ENCODE measurements at places on chromosomes 7 and 10.

- no peak for DNase-seq
These were observed 53.9 kb downstream of the MINDY4 start for GRCh38 chr7:30824821-30825720.

DNA sequence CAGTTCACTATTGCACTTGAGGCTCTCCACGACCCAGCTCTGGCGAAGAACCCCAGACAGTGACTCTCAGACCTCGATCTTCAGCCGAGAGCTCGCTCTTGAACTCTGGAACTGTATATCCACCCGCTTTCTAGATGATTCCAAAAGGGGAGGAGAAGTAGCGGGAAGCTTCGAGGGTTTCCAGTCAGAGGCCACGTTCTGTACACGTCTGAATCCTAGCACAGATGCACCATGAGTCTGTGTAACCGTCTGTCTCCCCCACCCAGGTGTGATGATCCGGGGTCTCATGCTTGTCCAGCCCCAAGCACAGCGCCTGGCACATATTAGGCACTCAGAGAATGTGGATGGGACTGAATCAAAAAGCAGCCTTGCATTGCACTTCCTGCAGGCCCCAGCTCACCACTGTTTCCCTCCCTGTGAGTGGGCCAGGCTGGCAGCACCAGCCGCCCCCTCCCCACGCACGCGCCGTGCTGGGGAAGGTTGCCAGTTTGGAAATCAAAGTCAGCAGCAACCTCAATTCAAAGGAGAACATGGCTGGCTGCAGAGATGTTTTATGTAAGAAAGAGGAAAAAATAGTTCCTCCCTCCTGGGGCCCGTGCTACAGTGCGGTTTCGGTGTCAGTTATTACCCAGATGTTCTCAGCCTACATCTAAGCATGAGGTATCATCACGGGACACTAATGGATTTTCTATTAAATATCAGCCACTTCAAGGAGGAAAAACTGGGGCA is 5.7 kb downstream of the GRID2IP start:
- no peak for DNase-seq

DNA sequence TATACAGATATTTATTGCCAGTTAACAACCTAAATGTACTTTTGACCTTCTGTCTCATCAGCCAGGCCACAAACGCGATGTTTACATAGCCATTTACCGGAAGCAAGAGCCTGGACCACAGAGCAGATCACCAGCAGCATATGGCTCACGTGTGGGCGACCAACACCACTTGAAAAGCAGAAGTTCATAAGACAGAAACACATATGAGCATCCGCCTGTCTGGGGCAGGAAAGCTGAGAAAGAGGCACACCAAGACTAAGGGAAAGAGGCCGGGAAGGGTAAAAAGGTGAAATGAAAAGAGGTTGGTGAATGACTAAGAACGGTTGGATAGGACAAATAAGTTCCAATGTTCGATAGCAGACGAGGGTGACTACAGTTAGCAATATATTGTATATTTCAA is 1.3 kb downstream of the ABCB1 start:
- DNase-seq, result no peak

DNA sequence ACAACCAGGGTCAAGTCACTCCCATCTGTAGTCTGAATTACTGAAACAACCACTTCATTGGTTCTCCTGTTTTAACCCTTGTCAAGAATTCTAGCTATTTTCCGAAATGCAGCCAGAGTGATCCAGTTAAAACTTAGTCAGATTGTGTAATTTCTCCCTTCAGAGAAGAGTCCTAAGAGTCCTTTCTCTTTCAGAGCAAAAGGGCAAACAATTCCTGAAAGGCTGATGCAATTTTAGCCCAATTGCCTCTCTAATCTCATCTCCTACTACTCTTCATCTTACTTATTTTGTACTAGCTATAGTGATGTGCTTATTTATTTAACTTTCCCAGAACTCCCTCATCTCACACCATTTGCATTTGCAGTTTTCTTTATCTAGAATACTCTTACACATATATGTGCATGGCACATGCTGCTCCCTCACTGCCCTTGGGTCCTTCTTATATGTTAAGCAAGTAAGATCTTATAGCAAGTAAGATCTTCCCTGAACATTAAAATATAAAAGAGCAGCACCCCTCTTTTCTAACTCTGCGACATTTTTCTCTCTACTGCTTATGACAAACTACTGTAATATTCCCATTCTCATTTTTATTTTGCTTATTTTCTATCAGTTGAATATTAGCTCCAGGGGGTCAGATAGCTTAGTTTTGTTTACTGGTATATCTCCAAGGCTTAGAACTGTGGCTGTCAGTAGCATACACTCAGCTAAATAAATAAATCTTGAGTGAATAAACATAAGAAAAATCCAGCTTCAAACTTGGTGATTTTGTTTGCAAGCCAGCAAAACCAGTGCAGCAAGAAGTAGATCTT is 44.6 kb downstream of the HGF start:
- peak; percentile 63 for DNase-seq

GRCh38 chr7:3732395-3733005 is 431.4 kb downstream of the SDK1 start:
- DNase-seq, result no peak

GRCh38 chr7:114081606-114082425 is 163.0 kb upstream of the PPP1R3A start:
- DNase-seq, result peak; percentile 79

- DNase-seq, result peak; percentile 95
These were observed 4.1 kb downstream of the ACBD7 start for GRCh38 chr10:15084502-15084922.

- DNase-seq, result peak; percentile 87
These were observed at the start of gene REPIN1 for GRCh38 chr7:150368096-150368883. TSS of gene REPIN1 (plus strand) at chr7:150368822. CDS start at chr7:150369712, 890 bp downstream.

- DNase-seq, result no peak
These were observed 400.5 kb downstream of the PTPRN2 start for GRCh38 chr7:158186864-158187693.

GRCh38 chr10:69874449-69874848 is 72.7 kb downstream of the COL13A1 start:
- peak; percentile 25 for DNase-seq

GRCh38 chr10:77081481-77081891 is 556.1 kb downstream of the KCNMA1 start:
- DNase-seq, result no peak

- no peak for DNase-seq
These were observed 128.1 kb upstream of the SP4 start for GRCh38 chr7:21299766-21300165.

DNA sequence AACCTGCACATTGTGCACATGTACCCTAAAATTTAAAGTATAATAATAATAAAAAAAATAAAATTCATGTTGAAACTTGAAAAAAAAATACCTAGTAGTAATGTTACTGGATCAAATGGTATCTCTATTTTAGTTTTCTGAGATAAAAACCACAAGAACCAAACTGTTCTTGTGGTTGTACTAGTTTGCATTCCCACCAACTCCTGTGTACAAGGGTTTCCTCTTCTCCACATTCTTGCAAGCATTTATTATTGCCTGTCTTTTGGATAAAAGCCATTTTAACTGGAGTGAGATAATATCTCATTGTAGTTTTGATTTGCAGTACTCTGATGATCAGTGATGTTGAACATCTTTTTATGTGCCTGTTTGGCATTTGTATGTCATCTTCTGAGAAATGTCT is 177.7 kb downstream of the KIF20B start:
- no peak for DNase-seq

DNA sequence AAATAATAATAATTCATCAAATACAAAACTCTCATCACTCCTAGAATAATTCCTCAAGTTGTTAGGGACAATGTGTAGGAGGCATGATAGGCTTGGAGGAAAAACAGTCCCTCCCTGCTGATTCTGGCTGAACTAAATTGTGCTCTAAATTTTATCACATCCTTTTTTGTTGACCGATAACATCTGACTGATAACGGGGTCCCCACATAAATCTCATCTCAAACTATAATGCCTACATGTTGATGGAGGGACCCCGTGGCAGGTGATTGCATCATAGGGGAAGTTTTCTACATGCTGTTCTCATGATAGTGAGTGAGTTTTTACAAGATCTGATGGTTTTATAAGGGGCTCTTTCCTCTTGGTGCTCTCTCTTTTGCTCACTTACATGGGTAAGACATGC is 1043.5 kb upstream of the SORCS1 start:
- DNase-seq, result no peak

DNA sequence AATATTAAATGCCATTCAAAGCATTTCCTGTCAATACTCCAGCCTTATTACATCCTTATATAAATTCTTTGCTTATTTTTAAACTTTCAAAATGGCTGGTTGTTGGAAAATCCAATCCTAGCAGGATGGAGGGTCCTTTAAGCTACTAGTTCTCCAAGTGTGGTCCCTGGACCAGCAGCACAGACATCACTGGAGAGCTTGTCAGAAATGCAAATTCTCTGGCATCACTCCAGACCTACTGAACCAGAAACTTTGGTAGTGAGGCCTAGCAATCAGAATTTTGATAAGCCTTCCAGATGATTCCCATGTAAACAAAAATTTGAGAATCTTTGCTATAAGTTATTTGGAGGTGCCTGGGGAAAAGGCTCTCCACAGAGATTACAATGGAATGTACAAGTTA is 43.8 kb downstream of the CALCR start:
- no peak for DNase-seq

DNA sequence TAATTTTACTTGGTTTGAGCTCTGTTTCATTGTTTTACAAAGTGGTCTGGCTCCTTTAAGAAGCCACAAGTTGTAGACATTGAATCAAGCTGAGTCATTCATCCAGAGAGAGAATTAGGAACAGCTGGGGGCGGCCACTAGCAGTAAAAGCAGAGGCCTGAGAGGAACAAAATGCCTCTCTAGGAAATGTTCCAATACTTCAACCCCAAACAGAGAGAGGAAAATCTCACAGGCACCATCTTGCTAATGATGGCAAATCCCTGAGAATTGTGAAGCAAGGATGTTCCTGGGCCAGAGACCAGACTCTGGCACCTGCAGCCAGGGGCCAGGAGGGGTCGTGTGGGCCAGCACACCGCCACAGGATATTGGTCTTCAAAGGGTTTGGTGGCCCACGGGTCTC is 26.5 kb upstream of the TRIL start:
- DNase-seq, result peak; percentile 93

GRCh38 chr7:104112623-104113022 is 95.2 kb downstream of the ORC5 start:
- DNase-seq, result no peak

- DNase-seq, result no peak
These were observed 1680.3 kb downstream of the REEP3 start for GRCh38 chr10:65201491-65201890.

- DNase-seq, result no peak
These were observed 98.1 kb downstream of the GPR37 start for GRCh38 chr7:124667312-124668153.

DNA sequence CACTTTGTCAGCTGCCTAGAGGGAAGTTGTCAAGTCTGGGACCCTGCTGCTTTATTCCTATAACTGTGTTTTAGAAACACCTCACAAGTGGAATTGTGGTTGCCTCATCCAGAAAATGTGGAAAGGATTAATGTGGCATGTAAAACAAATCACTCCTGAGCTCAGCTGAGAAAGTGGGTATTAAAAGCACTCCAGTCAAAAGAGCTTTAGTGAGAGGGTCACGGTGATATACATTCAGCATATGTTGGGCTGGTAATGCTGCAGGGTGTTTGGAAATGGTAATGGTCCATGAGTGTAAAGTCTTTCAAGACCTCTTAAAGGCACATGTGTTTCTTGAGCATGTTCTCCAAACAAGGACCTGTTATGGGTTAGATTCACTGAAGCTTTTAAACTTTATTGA is 318.2 kb upstream of the MEOX2 start:
- DNase-seq, result no peak

GRCh38 chr10:118474111-118474510 is 121.3 kb downstream of the PRLHR start:
- no peak for DNase-seq
